ENCODE measurements at places on chromosomes 1 and 21.

DNA sequence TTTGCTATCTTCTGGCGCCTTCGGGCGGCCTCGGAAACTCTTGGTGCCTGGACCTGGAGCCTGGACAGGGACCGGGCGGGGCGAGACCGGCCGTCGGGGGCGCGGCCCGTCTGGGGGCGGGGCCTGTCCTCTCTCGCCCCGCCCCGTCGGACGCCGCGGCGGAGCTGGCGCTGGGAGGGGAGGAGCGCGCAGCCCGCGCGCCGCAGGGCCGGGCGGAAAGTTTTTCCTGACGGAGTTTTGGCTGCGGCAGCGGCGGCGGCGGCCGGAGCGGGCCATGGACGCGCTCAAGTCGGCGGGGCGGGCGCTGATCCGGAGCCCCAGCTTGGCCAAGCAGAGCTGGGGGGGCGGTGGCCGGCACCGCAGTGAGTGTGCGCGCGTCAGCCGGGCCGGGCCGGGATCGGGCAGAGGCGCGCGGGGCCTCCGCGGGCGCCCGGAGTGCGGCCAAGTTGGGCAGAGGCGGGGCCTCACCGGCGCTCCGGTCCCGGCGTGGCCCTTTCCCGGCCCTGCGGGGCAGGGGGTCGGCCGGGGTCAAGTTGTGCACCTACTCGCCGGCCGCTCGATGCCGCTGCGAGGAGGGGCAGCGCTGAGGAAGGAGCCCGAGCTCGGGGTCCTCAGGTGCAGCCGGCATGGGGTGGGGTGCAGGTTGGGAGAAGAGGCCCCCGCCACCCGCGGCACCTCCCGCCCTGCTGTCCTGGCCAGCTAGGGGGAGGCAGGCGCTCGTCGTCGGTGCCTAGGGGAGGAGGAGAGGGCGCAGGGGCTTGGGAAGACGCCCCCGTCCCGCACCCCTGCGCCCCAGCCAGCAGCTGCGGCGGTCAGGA is at the start of gene LDLRAP1:
Gene LDLRAP1, plus strand, starts transcription at position 182 of the 818 bp plus-strand sequence. Its CDS starts 93 bp downstream, at position 275.
- H3K4me3 ChIP-seq = peak within 1 kb of the TSS; percentile 93
- H3K36me3 ChIP-seq = no peaks in the 10 kb centered on the region
- no peaks in the 10 kb centered on the region for H3K27me3 ChIP-seq
- H3K27ac ChIP-seq = peak within 1 kb of the TSS; percentile 66
- peaks cover 39% of the 10 kb centered on the region for H3K4me1 ChIP-seq

DNA sequence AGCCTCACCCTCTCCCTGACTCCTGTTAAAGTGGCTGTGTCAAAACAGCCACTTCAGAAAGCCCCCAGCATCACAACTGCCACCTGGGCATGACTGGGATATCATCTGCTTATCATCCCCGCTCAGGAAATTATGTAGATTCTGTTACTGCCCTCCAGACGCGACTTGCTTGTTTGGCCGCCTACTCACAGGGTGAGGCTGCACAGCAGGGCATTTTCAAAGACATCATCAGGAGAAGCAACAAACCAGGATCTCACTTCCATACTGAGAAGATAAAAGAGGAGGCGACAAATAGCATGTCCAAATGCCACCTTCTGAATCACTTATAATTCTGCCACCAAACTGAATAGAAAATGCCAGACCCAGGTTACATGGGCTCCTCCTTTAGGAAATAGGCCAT is 94.8 kb downstream of the MIS18A start:
- no peak overlapping the region for H3K4me3 ChIP-seq
- no peak for DNase-seq
- H3K36me3 ChIP-seq = no peaks in the 10 kb centered on the region
- H3K27ac ChIP-seq = no peak overlapping the region

- H3K27me3 ChIP-seq = no peaks in the 10 kb centered on the region
- no peak overlapping the region for H3K27ac ChIP-seq
- no peaks in the 10 kb centered on the region for H3K36me3 ChIP-seq
- H3K4me1 ChIP-seq = no peaks in the 10 kb centered on the region
Observed at GRCh38 chr21:28393279-28393678, 599.4 kb downstream of the LTN1 start.

GRCh38 chr1:2089051-2089450 is 38.8 kb downstream of the PRKCZ start:
- no peaks in the 10 kb centered on the region for H3K4me1 ChIP-seq
- H3K27ac ChIP-seq = no peak overlapping the region
- no peak for DNase-seq
- H3K4me3 ChIP-seq = no peak overlapping the region
- H3K36me3 ChIP-seq = peaks cover 4% of the 10 kb centered on the region
- no peaks in the 10 kb centered on the region for H3K27me3 ChIP-seq

GRCh38 chr1:111956155-111956771 is 33.2 kb downstream of the KCND3 start:
- no peak overlapping the region for H3K27ac ChIP-seq
- DNase-seq = no peak
- H3K4me3 ChIP-seq = no peak overlapping the region
- no peaks in the 10 kb centered on the region for H3K4me1 ChIP-seq

GRCh38 chr1:42334240-42335049 is 590 bp downstream of the FOXJ3 start:
- H3K4me1 ChIP-seq = peaks cover 12% of the 10 kb centered on the region
- peak; percentile 16 for DNase-seq
- H3K27ac ChIP-seq = peak overlapping the region; percentile 93
- H3K27me3 ChIP-seq = no peaks in the 10 kb centered on the region
- H3K4me3 ChIP-seq = peak overlapping the region; percentile 94

DNA sequence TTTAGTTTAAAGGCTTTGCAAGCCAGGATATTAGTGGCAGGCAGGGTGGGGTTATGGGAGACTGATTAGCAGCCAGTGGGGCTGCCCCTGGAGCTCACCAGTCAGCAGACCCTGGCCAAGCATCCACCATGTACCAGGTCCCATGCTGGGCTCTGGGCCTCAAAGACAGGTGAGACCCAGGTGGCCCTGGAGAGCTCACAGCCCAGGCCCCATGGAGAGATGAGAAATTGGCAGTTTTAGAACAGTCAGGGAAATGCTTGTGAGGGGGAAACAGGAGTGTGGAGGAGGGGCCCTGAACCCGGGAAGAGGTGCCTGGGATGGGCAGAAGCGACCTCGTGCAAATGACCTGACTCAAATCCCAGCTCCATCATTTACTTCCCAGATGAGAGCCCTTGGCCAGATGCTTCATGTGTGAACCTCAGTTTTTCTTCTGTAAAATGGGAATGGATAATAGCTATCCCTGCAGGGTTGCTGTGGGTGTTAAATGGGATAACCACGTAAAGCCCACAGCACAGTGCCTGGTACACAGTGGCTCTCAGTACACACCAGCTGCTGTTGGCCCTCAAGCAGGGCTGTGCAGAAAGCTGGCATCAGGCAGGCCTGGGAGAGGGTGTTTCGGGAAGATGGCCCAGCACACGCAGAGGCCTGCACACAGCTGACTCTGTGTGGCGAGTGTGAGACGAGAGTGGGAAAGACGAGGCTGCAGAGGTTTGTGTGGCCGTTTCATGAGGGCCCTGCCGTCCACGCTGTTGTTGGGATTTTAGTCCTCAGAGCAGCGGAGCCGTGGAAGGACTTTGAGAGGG is 518.5 kb downstream of the PTPRU start:
- no peak overlapping the region for H3K4me3 ChIP-seq
- no peak for DNase-seq

GRCh38 chr1:184974056-184974836 is at the start of gene NIBAN1:
Gene NIBAN1, minus strand, starts transcription at chr1:184974508. Its CDS starts 152 bp downstream, at chr1:184974356.
- peaks cover 9% of the 10 kb centered on the region for H3K4me1 ChIP-seq
- H3K36me3 ChIP-seq = no peaks in the 10 kb centered on the region
- DNase-seq = peak; percentile 64
- H3K27me3 ChIP-seq = no peaks in the 10 kb centered on the region

DNA sequence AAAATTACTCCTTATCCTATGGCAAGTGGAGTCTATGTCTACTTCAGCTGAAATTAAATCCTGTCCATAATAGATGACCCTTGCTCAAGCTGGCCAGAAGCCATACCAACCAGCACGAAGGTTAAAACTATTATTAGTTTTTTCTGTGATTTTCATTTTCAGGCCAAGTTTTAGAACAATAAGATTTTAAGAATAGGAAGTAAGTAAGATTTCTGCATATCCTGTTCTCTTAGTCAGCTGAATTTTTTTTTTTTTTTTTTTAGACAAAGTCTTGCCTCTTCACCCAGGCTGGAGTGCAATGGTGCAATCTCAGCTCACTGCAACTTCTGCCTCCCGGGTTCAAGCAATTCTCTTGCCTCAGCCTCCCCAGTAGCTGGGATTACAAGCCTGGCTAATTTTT is 6.1 kb upstream of the RBP7 start:
- H3K27ac ChIP-seq = no peak overlapping the region
- H3K27me3 ChIP-seq = no peaks in the 10 kb centered on the region
- no peak for DNase-seq
- H3K4me1 ChIP-seq = no peaks in the 10 kb centered on the region
- H3K36me3 ChIP-seq = no peaks in the 10 kb centered on the region

- H3K27ac ChIP-seq = no peak overlapping the region
- no peak for DNase-seq
- H3K36me3 ChIP-seq = no peaks in the 10 kb centered on the region
Observed at GRCh38 chr1:173297798-173298391, 90.8 kb upstream of the TNFSF4 start.

Measured in effector memory CD4-positive, alpha-beta T cell (primary cell).